ENCODE measurements at places on chromosomes 4 and X.

DNA sequence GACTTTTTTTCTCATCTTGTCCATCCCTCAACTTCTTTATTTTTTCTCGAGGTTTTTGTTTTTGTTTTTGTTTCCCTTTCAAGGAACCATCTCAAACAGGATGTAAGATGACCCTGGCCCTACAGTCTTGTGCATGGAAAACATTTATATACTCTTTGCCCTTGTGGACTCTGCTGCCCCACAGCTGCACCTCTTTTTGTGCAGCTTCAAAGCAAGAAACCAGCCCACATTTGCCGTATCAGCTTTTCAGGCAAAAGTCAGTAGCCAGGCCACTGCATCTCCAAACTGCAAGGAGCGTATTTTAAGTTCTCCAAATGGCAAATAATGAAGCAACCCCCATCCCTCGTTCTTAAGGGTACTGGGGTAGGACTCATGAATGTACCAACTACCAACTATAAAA is 756.5 kb downstream of the C4orf33 start:
- DNase-seq: no peak

GRCh38 chrX:19966056-19966455 is 24.8 kb downstream of the BCLAF3 start:
- no peak for DNase-seq

DNA sequence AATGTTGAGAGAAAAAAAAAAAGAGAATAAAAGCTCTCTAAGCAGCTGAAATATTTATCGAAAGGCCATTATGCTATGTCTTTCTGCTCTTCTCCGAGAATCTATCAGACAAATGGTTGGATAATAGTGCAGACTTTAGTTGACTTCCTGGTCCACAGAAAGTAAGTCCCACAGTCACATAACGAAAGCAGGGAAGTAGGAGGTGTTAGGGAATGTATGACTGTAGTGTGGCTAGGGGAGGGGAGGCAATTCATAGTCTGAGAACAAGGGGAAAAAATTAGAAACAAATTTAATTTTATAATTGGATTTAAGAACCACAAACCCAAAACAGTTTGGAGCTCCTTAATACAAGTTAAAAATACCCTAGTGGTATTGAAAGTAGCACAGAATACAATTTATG is 79.7 kb upstream of the VEGFC start:
- DNase-seq: no peak

DNA sequence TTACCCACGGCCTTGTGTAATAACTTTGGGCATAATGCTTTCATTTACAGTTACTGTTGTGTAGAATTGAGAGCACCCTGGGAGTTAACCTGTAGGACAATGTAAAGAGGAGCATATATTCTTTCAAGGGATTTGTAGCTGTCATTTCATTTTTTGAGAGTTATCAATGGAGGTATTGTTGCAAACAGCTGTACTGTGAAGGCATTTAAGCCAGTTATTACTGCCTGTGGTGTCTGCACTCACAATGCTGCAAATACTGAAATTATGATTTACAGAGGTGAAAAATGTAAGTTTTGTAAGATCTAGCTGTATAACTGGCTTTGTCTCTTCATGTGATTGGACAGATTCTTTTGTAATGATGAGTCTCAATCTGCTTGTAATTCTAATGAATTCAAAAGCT is 131.5 kb upstream of the FAT1 start:
- DNase-seq: no peak

DNA sequence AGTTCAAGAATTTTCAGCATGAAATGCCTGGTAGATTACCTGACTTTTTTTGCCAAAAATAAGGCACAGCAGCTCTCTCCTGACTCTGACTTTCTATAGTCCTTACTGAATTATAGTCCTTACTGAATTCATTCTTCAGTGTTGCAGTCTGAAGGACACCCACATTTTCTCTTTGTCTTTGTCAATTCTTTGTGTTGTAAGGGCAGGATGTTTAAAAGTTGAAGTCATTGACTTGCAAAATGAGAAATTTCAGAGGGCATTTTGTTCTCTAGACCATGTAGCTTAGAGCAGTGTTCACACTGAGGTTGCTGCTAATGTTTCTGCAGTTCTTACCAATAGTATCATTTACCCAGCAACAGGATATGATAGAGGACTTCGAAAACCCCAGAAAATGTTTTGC is 168.0 kb downstream of the SOWAHB start:
- DNase-seq: no peak

- DNase-seq: no peak
Observed at GRCh38 chr4:26822546-26822945, 38.1 kb upstream of the STIM2 start.

- no peak for DNase-seq
Observed at GRCh38 chrX:144253356-144253755, 369.5 kb downstream of the UBE2NL start.

DNA sequence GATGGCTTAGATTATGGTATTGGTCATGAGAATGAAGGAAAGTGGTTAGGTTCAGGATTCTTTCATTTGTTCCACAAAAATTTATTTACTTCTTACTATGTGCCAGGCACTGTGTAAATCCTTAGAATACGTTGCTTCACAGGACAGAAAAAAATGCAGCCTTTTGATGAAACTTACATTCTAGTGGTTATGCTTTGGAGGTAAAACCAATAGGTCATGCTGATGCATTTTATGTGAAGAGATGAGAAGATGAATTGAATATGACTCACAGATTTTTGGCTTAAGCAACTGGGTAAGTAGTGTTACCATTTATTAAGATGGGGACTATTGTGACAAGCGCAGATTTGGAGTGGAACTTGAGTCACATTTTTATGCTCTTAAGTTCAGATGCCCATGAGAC is 165.3 kb downstream of the GLRA2 start:
- DNase-seq: no peak

GRCh38 chr4:8579526-8580320 is 469 bp upstream of the GPR78 start:
- no peak for DNase-seq

All from stimulated activated CD4-positive, alpha-beta T cell treated with anti-CD3 and anti-CD28 coated beads, Interleukin-1b, Interleukin-23, amount 100 ng/mL, for 1 hour (primary cell).